GM18507 (cell line): ENCODE measurements at places on chromosomes 6 and 20.

DNA sequence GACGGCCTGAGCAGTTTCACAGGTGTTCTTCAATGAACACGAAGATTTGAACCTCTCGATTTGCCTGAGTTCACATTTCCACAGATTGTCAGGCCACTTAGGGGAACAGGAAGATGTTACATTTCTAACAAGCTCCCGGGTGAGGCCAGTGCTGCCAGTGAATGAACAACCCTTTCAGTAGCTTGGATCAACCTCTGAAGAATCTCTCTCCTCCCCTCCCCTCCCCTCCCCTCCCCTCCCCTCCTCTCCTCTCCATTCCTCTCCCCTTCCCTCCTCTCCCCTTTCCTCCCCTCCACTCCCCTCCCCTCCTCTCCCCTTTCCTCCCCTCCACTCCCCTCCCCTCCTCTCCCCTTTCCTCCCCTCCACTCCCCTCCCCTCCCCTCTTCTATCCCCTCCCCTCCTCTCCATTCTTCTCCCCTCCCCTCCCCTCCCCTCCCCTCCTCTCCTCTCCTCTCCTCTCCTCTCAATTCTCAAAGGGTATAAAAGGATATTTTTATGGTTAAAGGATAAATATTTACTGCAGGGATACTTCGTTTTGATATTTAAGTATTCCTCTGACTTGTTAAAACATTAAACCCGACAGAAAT lies 114.1 kb upstream of the INSM1 start:
- DNase-seq: no peak

- DNase-seq: no peak
Measured at GRCh38 chr20:38216746-38217595, 43.6 kb downstream of the KIAA1755 start.

DNA sequence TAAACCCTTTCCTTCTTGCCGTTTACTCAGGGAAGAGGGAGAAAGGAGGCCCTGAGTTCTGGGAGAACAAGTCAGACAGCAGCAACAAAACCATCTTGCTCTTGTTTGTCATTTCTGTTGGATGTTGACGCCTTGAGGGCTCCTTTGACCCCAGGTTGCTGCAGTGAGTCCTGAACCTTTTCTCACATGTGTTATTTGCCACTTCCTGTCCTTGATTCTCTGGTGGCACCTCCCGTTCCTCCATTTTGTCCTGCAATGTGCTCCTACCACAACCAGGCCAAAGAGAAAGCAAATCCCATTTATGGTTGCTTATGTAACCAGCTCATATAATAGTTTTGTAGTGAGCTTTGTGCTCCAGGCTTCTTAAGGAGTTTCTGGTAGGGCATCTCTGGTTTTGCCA lies 66.6 kb upstream of the ADGRF4 start:
- DNase-seq: no peak

DNA sequence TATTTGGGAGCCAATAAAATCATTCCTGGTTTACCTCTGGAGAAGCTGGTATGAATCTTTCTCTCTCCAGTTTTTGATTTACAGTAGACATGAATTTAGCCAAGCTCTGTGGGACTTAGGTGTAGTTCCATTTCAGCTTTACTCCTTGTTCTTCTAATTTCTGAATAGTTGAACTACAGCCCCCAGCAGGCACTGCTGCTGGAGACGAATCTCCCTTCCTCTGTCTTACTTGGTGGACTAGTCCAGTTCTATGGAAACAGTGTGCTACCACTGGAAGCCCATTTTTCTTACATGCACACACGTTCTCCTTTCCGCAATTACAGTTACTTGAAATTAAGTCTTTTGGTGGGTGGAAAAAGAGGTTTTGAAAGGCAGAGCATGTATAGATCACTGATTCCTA lies 42.3 kb downstream of the RALGAPB start:
- DNase-seq: no peak
